ENCODE measurements at places on chromosomes 13 and 19. TPM values are rescaled to one million over a fixed set of nuclear protein-coding genes. Genes with fewer than 3 reads are reported as not detected.
A peak's percentile ranks its signal among the peaks of the same experiment; 100 is the strongest.

- peak; percentile 46 for DNase-seq
These were observed 511 bp downstream of the GARRE1 start for GRCh38 chr19:34254698-34255432.

GRCh38 chr13:40923867-40924266 is 95.2 kb downstream of the ELF1 start:
- DNase-seq = no peak

- DNase-seq = no peak
These were observed 8.4 kb downstream of the COL5A3 start for GRCh38 chr19:10001899-10002298.

- no peak for DNase-seq
These were observed 9.5 kb upstream of the RFX1 start for GRCh38 chr19:14015524-14016035.

DNA sequence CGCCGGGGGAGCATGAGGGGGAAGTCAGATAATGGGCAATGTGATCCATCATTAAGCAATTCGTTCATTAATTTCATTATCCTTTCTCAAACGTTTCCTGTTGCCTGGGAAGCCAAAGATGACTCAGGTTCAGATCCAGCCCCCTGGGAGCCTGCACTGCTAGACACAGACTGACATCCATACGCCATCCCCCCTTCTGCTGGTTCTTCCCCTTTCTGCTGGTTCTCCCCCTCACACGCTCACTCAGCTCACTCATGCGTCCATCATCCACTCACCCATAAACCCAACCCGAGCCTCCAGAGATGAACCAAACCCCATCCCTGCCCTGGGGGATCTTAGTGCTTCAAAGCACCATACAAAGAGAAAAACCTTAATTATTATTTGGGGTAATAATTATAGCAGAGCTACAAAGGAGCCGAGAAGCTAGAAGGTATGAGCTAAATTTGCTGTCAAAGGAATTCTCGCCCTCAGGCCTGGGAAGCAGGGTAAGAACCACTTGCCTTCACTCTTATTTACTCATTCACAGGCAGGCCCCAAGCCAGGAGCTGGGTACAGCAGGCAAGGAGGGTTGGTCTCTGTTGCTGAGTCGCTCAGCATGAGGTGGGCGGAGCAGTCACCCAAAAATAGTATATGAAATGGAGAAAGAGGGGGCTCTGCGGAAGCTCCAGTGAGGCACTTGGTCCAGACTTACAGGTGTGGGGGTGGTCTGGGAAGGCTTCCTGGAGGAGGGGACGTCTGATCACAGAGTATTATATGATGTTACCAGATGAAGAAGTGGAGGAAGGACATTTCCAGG is 7.0 kb upstream of the ZNF444 start:
- no peak for DNase-seq

GRCh38 chr19:46692918-46693722 is 23.8 kb downstream of the PRKD2 start:
- no peak for DNase-seq

The VAV1 gene
- polyA plus RNA-seq = 2.1 TPM

DNA sequence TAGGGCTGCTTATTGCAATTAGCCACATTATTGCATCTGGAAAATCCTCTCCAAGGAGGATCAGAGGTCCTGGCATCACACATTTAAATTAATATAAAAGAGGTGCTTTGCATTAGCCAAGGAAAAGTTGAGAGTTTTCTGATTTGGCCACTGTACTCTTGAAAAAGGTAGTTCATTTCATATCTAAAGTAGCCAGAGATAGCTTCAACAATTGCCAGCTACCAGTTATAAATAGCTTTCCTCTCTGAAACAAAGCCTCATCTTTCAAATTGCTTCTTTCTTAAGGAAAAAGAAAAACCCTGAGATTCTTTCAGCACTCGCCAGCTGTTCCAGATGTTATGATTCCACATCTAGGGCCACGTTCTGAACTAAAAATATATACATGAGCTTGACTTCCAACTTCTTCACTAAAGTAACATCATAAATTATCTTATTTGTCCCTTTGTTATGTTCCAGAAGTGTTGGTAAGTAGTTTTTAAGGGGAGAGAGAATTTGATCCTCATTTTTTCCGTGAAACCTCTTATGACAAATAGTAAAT is 69.6 kb downstream of the ERCC5 start:
- no peak for DNase-seq

The RGCC gene
- 8.0 TPM for polyA plus RNA-seq

DNA sequence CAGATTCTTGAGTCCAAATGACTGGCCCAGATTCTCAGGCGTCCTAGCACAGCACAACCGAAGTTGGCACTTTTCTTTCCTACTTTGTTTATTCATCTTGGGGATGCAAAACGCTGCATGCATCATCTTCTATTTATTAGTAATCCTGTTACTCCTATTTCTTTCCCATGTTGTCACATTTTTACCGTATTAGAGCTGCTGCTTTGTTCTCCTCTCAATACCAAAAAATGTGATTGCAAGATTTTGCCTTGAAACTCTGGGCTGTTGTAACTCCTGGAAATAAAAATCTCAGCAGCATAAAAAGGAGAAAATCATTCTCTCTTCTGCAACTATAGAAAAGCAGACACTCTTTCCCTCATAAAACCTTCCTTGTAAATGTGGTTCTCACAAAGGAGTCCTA is 12.9 kb upstream of the IGSF23 start:
- DNase-seq = no peak

The CARD8 gene
- polyA plus RNA-seq = 52.5 TPM

- no peak for DNase-seq
These were observed 4.4 kb upstream of the FCER2 start for GRCh38 chr19:7706188-7706954.

DNA sequence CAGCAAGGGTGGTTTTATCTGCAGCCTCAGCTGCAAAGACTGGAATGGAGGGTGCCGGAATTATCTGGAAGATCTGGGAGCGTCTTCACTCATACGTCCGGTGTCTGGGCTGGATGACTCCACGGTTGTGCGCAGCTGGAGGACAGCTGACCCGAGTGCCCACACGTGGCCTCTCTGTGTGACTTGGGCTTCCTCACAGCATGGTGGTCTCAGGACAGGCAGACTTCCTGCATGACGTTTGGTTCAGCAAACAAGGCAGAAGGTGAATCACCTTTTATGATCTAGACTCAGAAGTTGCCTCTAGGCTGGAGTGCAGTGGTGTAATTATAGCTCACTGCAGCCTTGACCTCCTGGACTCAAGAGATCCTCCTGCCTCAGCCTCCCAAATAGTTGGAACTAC is 33.2 kb downstream of the CACNG6 start:
- DNase-seq = no peak

DNA sequence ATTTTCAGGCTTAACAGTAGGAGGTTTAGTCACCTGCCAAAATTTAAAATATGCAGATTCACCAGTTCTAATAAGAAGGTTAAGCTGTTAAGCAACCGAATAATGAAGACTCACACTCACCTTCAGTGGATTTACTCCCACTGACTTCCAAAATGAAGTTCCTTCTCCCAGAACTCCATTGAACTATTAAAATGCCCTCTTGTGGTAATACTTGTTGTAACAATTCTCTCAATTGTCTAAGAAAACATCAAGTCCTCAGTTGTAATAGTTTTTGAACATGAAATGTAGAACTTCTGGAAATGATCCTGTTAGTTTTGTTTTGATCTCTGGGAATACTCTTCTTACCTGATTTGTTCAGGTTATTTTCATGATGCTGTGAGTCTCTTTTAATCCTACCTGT is 522.0 kb upstream of the ATXN8OS start:
- no peak for DNase-seq

The SLC10A2 gene
- polyA plus RNA-seq = 1.2 TPM

The PGLYRP2 gene
- 0.04 TPM for polyA plus RNA-seq

DNA sequence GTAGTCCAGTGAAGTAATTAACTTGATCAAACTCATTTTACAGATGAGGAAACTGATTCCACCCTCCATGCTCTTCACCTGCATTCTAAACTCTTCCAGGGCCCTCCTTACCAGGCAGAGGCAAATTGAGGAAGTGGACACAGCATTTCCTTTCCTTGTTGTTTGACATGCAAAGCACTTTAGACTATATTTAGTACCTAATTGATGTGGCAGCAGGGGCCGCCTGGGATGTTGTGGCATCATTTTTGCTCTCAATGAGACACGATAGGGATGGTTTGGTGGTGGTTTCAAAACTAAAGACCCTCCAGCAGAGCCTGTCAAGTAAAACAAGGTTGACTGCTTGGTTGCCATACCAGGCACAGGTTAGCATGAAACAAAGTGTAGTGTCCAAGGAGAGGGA is 7.9 kb downstream of the SIPA1L3 start:
- DNase-seq = no peak
